ENCODE measurements at places on chromosomes 16 and 17.

GRCh38 chr17:2814481-2815341 is 18.5 kb downstream of the RAP1GAP2 start:
- DNase-seq, result peak; percentile 71

GRCh38 chr17:17868641-17869522 is 32.1 kb upstream of the SREBF1 start:
- DNase-seq, result no peak

GRCh38 chr16:47144559-47144877 is 773 bp upstream of the NETO2 start:
- DNase-seq, result no peak

GRCh38 chr16:81786868-81787267 is 7.8 kb downstream of the PLCG2 start:
- no peak for DNase-seq

GRCh38 chr16:84032458-84033178 is 10.0 kb downstream of the SLC38A8 start:
- DNase-seq, result no peak

DNA sequence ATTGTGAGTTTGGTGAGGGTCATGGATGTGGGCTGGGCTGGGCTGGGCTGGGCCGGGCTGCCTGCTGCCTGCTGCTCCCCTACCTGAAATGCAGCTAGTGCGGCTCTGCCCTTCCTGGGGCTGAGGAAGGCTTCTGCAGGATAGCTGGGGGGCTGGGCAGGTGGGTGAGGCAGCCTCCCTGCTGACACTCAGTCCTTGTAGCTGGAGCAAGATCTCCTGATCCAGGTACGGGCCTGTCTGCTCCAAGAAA is 4.7 kb downstream of the RPL13 start:
- DNase-seq, result no peak

- no peak for DNase-seq
Measured at GRCh38 chr17:82862737-82863382, 23.0 kb upstream of the ZNF750 start.

- no peak for DNase-seq
Measured at GRCh38 chr17:81160306-81160705, 5.0 kb upstream of the PVALEF start.

GRCh38 chr17:27635275-27635823 is 4.4 kb downstream of the LGALS9 start:
- DNase-seq, result no peak

- no peak for DNase-seq
Measured at GRCh38 chr17:80365983-80366382, 49.0 kb upstream of the ENDOV start.

GRCh38 chr16:71676236-71676635 is 48.3 kb downstream of the PHLPP2 start:
- no peak for DNase-seq

DNA sequence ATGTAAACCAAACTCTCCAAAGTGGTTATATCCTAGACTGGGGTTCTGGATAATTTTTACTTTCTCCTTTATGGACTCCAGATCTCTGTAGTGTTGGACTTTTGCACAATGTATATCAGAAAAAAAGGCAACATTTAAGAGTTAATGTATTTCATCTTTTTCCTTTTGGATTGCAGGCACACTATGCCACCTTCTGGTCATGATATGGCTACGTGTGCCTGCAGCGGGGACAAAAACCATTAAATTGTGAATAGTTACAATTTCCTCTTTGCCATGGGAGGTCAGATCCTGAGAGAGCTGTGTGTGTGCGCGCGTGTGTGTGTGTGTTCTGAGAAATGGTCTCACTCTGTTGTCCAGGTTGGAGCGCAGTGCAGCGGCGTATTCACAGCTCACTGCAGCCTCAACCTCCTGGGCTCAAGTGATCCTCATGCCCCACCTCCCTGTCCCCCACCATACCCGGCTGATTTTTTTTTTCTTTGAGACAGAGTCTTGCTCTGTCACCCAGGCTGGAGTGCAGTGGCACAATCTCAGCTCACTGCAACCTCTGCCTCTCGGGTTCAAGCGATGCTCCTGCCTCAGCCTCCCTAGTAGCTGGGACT is 4.3 kb upstream of the SGF29 start:
- DNase-seq, result no peak

- DNase-seq, result peak; percentile 3
Measured at GRCh38 chr17:73901661-73902415, 257.6 kb upstream of the SDK2 start.

DNA sequence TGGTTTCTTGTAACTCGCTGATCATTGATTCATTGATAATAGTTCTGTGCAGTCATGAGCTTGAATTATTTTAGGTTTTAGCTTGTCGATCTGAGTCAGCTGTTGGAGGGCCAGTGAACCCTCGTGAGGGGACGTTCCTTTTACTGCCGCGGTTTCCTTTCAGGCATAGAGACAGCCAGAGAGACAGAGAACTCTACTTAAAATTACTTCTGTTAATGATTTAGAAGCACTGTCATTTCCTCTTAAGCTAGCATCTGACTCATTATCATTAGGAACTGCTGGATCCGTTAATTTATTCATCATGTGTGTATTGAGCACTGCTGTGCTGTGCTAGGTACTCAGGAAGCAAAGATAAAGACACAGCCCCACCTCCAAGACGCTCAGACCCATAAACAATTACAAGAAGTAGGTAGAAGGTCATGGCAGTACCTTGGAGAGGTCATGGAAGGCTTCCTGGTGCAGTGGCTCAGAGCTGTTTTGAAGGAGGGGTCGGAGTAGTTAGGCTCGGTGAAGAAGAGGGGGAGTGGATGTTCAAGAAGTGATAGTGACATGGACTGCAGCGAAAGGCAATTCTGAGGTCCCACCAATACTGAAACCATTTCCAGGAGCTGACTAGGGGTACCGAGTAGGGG is 3.3 kb downstream of the PGS1 start:
- DNase-seq, result no peak

- no peak for DNase-seq
Measured at GRCh38 chr16:24270721-24271442, 14.7 kb downstream of the CACNG3 start.

DNA sequence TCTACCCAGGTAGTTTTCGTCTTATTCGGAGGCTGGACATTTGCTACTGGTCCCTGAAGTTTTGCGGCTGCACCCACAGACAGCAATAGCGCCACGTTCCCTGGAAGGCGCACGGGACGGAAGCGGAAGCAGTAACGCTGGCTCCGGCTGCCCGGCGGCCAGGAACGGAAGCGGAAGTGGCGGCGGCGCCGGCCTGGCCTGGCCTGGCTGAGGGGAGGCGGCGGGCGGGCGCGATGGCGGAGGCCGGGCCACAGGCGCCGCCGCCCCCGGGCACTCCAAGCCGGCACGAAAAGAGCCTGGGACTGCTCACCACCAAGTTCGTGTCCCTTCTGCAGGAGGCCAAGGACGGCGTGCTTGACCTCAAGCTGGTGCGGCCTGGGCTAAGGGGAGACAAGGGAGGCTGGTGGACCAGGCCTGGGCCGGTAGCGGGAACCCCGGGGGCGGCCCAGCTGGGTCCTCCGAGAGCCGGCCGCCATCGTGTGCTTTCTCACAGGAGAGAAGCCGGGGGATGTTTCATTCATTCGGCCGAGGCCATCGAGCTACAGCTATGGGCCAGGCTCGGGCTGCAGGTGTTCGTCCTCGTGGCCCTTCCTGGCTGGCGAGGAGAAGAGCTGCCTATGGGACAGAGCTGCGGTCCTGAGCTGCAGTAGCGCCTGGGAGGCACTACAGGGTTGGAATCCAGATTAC is at the start of gene E2F4:
Gene E2F4 (plus strand): TSS at position 161 of the 687 bp plus-strand sequence. CDS start 73 bp downstream, at position 234.
- peak; percentile 86 for DNase-seq

DNA sequence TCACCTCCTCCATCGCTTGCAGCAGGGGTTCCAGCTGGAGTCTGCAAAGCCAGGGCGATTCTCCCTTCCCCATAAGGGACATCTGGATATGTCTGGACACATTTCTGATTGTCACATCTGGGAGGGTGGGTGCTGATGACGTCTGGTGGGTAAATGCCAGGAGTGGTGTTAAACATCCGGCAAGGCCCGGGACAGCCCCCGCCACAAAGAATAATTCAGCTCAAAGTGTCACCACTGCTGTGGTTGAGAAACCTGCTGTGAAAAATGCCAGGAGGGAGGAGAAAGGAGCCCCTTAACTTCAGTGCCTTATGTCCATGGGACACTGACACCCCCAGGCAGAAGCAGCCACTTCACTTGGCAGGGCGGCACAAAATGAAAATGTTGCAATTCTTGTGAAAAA is 179.4 kb upstream of the SDK2 start:
- DNase-seq, result no peak

DNA sequence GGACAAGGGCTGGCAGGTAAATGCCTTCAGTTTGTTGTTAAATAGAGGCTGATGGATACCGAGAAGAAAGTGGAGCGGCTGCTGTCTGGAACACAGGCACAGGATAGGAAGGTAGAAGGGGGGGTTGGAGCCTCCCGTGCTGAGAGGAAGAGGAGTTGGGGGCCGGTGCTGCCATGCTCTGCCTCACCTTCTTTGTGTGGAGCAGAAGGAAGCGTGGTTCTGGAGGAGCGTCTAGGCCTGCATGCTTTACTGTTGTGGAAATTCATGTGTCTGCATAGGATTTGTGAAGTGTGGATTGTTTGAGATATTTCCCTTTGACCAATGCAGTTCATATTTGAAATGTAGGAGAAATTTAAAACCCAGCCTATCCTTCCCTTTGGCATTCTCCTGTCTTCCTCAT is 52.3 kb downstream of the FOXK2 start:
- DNase-seq, result no peak

- no peak for DNase-seq
Measured at GRCh38 chr17:40097931-40098845, 2.2 kb downstream of the NR1D1 start.

GRCh38 chr16:4488499-4488967 is 12.3 kb downstream of the HMOX2 start:
- no peak for DNase-seq

DNA sequence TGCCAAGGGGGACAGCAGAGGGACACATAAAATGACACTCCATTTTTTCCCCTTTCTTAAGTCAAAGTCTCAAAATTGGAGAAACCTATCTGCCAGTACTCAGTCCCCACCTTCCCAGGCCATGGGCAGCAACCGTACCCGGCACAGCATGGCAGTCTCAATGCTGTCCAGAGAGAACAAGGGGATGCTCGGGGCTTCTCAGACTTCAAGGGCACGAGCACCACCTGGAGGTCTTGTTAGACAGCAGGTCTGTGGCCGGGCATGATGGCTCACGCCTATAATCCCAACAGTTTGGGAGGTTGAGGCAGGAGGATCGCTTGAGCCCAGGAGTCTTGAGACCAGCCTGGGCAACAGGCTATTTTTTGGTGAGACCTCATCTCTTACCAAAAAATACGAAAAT is 3.2 kb downstream of the DNAH17 start:
- DNase-seq, result no peak

GRCh38 chr17:34358631-34359030 is 2.4 kb downstream of the CCL13 start:
- no peak for DNase-seq

GRCh38 chr16:65994291-65994690 is 372.2 kb upstream of the CDH5 start:
- no peak for DNase-seq

DNA sequence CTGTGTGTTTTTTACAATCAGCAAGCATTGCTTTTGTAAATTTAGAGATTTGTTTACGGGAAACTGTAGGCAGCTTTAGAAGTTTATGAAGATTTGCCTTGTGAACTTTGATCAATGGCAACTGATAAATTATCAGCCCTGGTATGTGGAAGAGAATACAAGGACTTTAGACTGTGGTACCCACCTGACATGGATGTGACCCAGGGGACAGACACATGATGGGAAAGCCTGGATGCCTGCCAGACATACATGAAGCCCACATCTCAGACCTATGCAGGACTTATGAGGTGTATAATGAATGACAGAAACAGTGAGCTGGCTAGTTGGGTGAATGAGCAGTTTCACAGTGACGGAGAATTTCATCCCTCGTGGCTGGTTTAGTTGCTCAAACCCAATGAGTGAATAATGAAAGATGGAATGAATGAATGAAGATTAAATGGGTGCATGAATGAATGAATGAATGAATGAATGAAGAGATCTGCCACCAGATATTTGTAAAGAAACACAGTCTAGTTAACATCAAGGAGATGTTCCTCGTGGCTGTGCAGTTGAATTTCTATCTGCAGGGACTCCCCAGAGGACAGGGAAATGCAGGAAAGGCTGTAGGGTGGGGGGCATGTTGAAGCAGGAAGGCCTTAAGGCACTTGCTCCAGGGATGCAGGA is 7.6 kb downstream of the TMEM92 start:
- DNase-seq, result no peak

- no peak for DNase-seq
Measured at GRCh38 chr16:914440-914839, 56.3 kb downstream of the LMF1 start.

- no peak for DNase-seq
Measured at GRCh38 chr16:27634779-27635178, 84.8 kb downstream of the KATNIP start.

DNA sequence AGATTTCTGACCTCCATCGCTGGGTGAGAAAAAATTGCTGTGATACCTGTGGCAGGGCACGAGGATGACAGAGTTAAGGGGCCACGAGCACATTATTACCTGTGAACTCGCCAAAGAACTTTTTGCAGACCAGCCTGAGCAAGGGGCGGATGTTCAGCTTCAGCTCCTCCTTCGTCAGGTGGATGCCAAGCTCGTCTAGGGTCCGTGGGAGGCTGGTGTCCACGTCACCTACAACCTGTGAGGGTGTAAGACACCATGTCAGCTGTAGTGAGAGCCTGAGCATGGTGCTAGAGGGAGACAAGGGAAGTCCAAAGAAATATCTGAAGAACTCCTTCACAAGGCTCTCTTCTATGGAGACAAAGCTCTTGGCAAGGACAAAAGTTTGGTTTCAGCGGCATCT is 17.1 kb downstream of the HIGD1B start:
- no peak for DNase-seq

- DNase-seq, result no peak
Measured at GRCh38 chr16:35557731-35558130, 2098.3 kb downstream of the TP53TG3F start.

- no peak for DNase-seq
Measured at GRCh38 chr16:27752241-27752640, 202.3 kb downstream of the KATNIP start.

GRCh38 chr16:52071101-52071500 is 475.8 kb downstream of the TOX3 start:
- DNase-seq, result no peak

GRCh38 chr16:85437166-85438052 is 175.7 kb upstream of the GSE1 start:
- DNase-seq, result no peak

DNA sequence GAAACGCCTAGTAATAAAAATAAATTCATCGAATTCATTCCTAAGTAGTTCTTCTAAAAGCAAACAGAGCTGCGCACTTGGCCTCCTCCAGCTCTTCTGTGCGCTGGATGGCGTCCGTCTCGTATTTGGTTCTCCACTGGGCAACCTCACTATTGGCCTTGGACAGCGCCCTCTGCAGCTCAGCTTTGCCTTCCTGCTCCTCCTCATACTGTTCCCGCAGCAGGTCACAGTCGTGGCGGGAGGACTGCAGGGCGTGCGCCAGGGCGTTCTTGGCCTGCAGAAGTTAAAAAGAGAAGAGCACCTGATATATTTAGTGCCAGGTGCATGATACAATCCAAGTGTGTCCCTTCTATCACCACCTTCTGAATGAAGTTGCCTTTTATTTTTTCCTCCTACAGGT is 21.8 kb downstream of the MYH3 start:
- DNase-seq, result no peak
